ENCODE measurements at places on chromosomes 6 and 20. TPM values are rescaled to one million over a fixed set of nuclear protein-coding genes. Genes with fewer than 3 reads are reported as not detected.

TPD52L2 gene
- 169 TPM for total RNA-seq

PRSS35 gene
- total RNA-seq: not detected

PRR18 gene
- not detected for total RNA-seq

WFDC8 gene
- not detected for total RNA-seq
